Neural crest cell (in vitro differentiated cells): ENCODE measurements at places on chromosomes 12 and 14. TPM values are rescaled to one million over a fixed set of nuclear protein-coding genes. Genes with fewer than 3 reads are reported as not detected.

PELI2 gene
- total RNA-seq = 16.2 and 19.3 TPM in 2 replicates

LMO3 gene
- total RNA-seq = 26.5 and 34.1 TPM in 2 replicates

ASIC1 gene
- 22.7 and 25.0 TPM in 2 replicates for total RNA-seq

RNASE3 gene
- not detected in 2 replicates for total RNA-seq

PTHLH gene
- 0.27 and 0.56 TPM in 2 replicates for total RNA-seq

RAD52 gene
- 19.6 and 21.2 TPM in 2 replicates for total RNA-seq

- no peak for DNase-seq
These were observed 13.3 kb downstream of the CCND2 start for GRCh38 chr12:4286771-4287317.

GRCh38 chr14:102644523-102644922, 52.1 kb downstream of the RCOR1 start:
- no peak for DNase-seq

DNA sequence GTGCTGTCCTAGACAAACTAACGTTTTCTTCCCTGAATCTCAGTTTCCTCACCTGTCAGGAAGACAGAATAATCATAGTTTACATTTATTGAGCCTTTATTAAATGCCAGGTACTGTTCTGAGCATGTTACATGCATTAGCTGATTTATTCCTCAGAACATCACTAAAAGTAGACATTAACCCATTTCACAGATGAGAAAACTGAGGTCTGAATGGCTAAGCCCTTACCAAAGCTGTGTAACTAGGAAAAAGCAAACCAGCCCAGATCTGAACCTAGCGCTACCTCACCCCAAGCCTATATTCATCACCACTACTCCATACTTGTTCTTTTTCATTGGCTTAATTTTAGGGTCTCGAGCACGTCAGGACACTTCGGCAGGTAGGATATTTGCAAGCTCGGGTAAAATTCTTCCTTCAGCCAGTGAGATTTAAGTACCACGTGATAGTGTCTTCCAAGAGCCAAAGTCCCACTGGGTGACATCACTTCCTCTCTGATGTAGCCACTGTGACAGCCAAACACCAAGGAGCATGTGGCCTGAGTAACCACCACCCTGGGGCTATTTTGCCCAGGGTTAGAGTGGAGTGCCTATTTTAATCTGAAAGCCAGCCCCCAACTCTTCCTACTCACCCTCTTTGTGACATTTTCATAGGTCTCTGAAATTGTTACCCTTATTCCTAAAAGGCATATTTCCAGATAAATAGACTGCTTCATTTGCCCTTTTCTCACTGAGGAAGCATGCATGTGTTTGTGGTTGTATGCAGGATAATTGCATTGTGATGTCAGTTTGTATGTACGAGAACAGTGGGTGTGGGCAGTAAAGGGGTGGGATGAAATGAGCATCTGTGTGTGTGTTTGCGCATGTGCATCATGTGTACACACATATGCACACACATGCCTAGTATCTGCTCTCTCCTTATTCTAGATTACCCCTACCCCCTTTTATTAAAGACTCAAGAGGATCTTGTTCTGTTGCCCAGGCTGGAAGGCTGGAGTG, 62.2 kb upstream of the WSCD2 start:
- no peak for DNase-seq

DNA sequence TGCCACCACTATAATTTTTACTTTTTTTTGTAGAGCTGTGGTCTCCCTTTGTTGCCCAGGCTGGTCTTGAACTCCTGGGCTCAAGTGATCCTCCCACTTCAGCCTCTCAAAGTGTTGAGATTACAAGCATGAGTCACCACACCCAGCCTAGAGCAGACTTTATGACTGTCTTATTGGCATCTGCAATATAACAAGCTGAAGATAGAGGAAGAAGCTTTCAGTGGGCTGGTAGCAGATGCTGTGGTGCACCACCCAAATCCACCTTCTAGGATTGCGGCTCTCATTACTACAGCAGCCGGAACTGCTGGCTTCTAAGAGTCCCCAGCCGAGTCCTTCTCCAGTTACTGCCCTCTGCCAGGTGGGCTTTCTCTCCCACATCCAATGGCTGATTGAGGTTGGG, 7.6 kb upstream of the STK38L start:
- no peak for DNase-seq

DNA sequence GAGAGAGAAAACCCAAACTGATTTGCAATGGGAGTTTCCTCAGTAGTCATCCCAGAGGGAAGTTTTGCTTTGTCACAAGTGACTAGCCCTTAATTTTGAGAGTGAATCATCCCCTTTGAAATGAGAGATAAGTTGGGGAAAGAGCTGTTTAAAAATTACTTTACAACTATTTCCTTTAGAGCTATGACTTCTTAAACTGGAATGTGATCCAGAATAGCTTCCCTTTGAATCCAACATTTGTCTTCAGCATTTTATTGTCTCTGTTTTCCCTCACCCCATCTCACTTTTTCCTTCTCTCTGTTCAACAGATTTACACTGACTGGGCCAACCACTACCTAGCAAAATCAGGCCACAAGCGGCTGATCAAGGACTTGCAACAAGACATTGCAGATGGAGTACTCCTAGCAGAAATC, 109.3 kb downstream of the NAV3 start:
- DNase-seq = no peak

DNA sequence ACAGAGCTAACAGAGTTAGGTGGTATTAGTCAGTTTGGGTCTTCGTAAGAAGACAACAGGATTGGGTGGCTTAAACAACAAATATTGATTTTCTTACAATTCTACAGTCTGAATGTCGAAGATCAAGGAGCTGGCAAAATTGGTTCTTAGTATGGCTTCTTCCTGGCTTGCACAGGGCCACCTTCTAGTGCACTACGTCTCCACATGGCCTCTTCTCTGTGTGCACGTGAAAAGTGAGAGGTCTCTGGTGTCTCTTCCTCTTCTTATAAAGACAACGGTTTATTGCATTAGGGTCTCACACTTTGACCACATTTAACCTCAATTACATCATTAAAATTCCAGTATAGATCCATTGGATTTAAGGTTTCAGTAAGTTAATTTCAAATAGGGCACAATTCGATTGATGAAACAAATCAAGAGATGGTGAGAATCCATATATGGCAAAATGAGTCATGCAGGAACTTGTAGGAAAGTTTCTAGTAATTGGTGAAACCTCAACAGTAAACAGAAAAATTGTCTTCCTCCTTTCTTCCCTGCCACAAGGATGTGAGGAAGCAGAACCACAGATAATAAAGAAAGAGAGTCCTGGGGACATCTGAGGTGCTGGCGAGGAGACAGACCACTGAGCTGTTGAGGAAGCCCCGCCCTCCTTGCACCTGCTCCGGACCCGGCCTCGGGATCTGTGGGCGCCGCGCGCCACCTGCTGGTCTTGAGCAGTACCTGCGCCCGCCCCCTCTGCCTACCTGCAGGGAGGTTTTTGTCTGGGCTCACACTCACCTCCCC, 846.7 kb downstream of the TMEM121 start:
- no peak for DNase-seq

DNA sequence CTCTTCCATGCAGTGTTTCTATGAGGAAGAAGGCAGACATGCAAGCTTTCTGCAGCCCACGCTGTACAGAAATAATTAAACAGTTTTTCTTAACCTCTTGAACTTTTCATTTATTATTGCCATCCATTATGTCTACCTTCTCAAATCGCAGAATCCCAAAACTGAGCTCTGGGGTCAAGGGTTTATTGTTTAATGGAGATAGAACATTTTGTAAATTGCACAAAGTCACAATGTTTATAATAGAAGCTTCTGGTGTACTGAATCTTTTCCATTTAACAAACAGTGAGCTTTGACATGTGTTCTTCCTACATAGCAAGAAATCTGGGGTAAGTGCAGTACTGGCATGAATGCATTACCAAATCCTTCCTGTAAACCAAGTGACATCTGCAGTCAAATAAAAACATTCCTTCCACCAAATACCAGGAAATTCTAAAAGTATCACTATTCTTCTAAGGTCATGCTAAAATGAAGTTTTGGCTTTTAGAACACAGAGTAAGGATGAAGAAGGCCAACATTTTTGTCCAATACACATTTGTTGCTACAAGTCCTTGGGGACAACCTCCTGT, 385.3 kb upstream of the DDHD1 start:
- no peak for DNase-seq
